Activated CD4-positive, alpha-beta T cell treated with anti-CD3 and anti-CD28 coated beads for 48 hours (primary cell): ENCODE measurements at places on chromosomes 7 and 10.

GRCh38 chr10:70359017-70359550 is 23.3 kb downstream of the LRRC20 start:
- no peak for DNase-seq

DNA sequence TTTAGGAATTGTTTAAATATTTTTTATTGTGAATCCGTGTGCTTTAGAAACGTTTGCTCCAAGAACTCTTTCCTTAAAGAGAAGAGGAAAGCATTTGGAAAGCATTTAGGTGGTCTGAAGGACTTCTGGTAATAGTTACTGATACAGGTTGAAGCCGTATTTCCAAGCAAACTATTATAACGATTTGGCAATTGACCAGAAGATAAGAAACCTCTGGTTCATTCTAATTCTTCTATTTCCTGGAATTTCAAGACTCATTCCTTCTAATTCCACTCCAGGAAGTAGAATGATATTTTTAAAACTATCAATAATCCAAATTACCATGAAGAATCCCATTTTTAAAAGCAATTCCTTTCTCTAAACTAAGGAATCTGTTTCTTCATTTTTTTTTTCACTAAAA is 158.9 kb upstream of the AGR3 start:
- DNase-seq, result no peak

DNA sequence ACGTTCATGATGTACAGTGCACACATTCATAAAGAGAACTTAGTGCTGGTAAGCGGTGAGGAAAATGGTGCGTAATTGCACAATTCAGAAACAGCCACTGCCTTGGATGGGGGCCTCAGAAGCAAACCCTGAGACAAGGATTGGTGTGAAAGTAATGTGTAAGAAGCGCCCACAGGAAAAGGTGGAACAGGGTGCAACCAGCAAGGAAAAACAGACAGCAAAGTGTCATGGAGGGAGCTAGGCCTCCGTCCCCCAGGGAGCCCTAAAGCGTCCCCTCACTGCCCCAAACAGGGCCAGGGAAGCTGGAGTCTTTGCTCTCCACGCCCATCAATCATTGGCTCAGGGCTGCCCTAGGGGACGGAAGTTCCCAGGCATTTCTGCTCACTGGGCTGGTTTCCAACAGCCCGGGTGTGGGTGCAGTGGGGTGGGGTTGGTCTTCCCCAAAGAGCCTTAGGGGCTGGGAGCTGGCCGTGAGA is 9.6 kb upstream of the C10orf105 start:
- DNase-seq, result no peak

DNA sequence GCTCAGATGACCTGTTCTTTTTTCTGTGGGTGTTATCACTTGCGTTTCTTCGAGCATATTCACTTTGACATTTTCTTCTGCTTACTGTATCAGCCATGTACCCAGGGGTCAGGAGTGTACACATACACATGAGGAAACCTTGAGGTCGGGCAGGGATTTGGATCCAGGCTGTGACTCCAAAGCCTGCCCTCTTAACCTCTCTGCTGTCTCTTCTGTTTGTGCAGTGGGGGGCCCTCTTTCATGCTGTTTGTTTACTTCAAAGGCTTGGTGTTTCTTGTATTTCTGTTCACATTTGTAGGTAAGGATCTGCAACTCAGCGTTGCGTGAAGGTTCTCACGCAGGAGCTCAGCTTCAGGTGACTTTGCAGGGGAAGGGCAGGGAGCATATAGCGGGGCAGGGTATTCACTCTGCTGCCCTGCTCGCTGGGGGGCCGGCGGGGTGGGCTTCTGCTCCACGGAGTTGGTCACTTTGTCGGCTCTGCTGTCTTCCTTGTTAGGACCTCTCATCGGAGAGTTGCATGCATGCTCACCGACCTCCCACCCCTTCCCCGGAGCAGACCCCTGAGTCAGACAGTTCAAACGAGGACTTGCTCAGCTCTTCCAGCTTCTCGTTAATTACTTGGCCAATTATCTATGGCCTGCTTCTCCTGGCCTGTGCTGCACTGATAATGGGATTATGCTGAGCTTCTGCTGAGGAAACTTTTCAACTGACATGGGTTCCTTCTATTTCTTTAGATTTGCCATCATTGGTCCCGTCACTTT is 77.5 kb downstream of the SDK1 start:
- no peak for DNase-seq

- DNase-seq, result no peak
Measured at GRCh38 chr10:33164060-33164709, 170.3 kb downstream of the NRP1 start.

DNA sequence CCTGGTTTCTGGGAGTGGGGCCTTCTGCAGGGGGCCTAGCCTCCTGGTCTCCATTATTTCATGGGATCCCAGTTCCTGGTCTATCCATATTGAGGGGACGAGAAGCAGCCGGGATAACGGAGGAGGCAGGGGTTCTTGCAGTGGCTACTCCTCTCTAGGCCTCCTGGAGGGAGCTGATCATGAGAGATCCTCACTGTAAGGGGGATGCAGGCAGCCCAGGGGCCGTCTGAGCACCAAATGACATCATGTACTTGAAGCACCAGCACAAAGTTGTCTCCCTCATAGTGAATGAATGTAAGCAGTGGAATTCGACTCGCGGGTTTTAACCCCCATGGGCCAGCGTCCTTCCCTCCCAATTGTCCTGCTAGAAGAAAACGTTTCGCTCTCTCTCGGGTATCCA is 964 bp upstream of the ADCY1 start:
- DNase-seq, result no peak

- no peak for DNase-seq
Measured at GRCh38 chr7:94439893-94440381, 45.2 kb downstream of the COL1A2 start.

DNA sequence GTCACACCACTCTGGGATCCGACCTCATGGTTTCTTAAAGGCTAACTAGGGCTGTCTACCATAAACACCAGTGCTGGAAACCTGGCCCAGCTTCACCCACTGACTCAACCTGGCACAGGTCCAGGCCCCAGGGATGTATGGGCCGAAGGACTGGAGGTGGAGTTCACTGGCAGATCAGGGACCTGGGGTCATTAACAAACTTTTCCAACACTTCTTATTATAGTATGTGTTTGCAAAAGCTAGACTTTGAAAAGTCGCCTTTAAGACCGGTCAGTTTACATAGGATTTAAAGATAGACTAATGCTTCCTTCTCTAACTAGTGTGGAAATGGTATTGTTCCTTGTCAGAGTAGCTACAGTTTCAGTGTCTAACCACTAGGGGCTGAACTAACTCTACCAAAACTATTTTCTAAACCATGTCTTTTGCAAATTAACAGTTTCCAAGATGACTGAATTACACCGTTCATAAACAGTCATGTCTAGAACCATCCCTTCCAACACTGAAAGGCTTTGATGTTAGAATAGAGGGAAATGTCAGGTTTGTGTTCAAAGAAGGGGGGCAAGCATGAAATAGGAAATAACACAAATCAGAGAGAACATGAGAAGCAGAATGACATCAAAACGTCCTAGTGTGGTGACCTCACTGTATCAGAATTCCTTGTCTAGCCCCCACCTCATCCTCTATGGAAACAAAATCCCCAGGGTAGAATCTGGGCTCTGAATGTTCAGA is 29.7 kb downstream of the STN1 start:
- DNase-seq, result peak; percentile 39

DNA sequence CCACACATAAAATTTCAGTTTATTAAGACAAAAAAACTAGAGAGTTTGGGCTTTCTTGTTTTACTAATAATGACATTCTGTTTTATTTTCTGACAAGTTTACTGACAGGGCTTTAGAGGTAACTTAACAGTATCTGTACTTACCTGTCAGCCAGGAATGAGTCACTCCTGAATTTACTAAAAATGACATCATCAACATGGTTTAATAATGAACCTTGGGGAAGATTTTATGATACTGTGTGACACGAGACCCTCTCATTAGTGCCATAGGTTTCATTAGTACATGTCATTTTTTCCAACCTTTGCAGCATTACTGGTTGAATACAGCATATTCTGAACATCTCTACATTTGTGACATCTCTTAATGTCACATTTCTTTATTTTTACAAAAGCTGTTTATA is 131.1 kb downstream of the KCND2 start:
- no peak for DNase-seq

GRCh38 chr10:32481606-32482005 is 35.7 kb downstream of the CCDC7 start:
- no peak for DNase-seq

DNA sequence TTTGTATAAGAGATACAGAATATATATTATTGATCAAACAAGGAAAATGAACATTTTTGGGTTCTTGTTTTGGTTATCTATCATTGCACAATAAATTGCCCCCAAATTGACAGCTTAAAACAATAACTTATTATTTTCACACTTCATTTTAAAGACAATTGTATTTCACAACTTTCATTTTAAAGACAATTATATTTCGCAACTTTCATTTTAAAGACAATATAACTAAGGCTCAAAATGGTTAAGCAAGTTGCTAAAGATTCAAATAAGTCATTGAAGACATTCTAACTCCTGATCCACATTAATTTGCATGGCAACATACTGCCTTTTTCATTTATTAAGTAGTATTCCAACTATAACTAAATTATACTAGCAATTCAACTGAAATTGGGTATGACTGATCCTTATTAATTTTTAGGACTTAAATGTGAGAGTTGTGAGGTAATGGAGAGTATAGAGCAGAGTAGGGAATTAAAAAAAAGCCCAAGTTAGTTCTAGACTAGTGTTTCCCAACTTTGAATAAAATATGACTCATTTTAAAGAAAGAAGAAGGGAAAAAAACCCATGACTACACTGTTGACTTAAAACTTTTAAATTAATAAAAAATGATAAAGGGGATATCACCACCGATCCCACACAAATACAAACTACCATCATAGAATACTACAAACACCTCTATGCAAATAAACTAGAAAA is 9.9 kb upstream of the STEAP2 start:
- no peak for DNase-seq

DNA sequence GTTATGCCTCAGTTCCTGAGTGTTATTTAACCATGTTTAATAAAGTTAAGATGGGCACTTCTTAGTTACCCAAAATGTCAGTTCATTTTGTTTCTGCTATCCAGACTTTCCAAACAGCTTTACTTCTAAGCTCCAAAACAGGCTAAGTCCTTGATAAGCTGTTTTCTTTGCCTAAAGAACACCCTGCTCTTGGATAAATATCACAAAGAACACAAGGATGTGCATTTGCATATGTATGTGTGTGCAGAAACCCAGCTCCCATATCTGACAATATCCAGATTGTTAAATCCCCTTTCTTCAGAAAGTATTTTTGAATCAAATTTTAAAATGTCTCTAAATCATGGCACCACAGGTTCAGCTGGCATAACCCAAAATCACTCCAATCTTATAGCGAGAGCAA is 19.6 kb downstream of the FAM13C start:
- DNase-seq, result no peak

DNA sequence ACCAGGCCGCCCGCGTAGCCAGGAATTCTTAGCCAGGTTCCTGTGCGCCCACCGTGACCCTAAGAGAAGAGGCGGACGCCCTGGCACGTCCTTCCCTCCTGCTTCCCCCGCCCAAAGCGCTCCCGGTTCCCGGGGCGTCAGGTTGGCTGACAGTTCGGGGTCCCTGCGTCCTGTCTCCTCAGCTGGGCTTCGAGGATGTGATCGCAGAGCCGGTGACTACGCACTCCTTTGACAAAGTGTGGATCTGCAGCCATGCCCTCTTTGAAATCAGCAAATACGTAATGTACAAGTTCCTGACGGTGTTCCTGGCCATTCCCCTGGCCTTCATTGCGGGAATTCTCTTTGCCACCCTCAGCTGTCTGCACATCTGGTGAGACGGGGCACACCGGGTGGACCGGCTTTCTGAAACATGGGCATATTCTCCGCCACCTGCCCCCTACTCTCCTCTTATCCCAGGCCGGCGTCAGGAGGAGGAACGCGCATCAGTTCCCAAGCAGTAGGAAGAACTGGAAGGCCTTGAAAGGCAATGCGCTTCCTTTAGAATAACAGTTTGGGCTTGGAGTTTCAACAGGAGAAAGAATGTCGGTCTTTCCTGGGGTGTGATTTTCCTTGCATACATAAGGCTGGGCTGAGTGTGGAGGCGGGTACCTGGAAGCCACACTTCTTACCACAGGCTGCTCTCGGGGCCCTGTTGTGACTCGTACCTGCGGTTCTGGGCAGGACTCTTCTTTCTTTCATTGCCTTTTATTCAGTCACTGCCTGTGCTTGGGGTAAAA is 728 bp downstream of the CAV2 start:
- DNase-seq, result peak; percentile 65

GRCh38 chr10:116210588-116211346 is 62.2 kb downstream of the GFRA1 start:
- DNase-seq, result no peak

- no peak for DNase-seq
Measured at GRCh38 chr7:17255926-17256325, 42.5 kb upstream of the AHR start.

- peak; percentile 46 for DNase-seq
Measured at GRCh38 chr7:130950741-130951140, 216.7 kb upstream of the KLF14 start.

- DNase-seq, result peak; percentile 41
Measured at GRCh38 chr10:31146491-31147209, 115.0 kb upstream of the ZNF438 start.

- no peak for DNase-seq
Measured at GRCh38 chr10:13851906-13852305, 265.1 kb downstream of the PRPF18 start.

- peak; percentile 56 for DNase-seq
Measured at GRCh38 chr7:2529161-2530070, 9.8 kb downstream of the LFNG start.

DNA sequence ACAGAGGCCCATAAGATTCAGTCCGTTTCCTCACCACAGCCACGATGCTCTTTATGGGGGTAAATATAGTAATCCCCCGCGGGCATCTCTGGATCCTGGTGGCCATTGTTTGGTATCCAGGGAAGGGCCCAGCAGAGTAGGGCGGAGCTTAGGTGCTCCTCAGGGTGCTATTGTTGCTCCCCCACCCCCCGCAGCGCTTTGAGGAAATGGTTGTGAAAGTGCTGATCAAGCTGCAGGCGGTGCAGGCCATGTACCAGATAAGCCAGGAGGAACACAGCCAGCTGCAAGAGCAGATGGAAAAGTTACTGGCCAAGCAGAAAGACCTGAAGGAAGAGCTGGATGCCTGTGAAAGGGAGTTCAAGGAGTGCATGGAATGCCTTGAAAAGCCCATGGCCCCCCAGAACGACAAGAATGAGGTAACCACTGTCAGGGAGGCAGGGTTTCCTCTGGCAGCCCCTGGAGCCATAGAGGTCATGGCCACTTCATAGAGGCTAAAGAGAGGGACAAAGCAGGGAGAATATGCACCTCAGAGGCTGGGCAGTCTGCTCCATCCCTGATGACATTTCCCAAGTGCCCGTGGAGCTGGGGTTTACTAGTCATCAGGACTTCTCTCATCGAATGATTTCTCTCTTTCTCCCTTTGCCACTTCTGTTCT is 17.6 kb upstream of the FLNC start:
- DNase-seq, result no peak

DNA sequence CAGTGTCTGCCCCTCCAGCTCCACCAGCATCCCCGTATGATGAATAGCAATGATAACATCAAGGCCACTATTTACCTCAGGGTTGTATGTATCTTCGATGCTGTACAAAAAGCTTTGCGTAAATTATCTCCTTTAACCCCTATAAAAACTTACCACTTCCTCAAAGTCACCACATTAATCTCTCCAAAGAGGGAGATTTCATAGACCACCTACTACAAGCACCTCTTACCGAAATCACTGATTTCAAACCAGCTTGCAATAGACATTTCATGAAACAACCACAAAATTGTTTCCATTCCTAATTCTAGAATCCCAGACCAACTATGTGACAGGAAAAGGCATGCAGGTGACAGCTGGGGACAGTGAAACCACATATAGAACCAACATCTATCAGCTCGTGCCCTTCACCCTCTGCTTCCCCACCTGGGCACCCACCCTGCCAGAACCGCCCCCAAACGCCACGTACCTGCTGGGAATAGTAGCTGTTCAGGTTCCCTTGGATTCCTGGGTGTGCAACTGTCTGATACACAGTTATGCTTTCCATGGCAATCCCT is 20.1 kb upstream of the MMP21 start:
- DNase-seq, result no peak
